ENCODE measurements at places on chromosomes 11 and 22.

- DNase-seq = no peak
These were observed 51.3 kb upstream of the CD44 start for GRCh38 chr11:35087648-35088047.

GRCh38 chr11:18495271-18495670 is 31.5 kb downstream of the TSG101 start:
- DNase-seq = no peak

GRCh38 chr22:49011769-49012648 is 815.7 kb downstream of the BRD1 start:
- peak; percentile 9 for DNase-seq

DNA sequence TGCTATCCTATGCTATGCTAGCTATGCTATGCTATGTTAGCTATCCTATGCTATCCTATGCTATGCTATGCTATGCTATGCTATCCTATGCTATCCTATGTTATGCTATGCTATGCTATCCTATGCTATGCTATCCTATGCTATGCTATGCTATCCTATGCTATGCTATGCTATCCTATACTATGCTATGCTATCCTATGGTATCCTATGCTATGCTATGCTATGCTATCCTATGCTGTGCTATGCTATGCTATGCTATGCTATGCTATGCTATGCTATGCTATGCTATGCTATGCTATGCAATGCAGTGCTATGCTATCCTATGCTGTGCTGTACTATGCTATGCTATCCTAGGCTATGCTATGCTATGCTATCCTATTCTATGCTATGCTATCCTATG is 8.6 kb upstream of the MS4A1 start:
- no peak for DNase-seq

DNA sequence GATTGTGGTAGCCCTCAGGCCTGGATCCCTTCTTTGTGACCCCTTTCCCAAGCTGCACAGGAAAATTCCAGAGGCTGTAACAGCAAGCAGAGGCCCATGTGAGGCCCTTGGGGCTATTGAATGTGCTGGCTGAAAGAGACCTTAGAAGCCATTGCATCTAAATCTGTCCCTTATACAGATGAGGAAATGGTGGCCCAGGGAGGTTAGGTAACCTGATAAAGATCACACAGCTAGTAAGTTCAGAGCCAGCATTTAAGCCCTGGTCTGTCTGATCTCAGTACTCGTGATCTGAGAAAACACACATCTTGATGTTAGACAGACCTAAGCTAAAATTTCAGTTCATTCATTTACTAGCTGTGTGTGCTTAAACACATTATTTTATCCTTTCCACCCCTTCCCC is 115.9 kb upstream of the TBCEL start:
- DNase-seq = no peak

GRCh38 chr11:70381350-70381749 is 17.0 kb upstream of the CTTN start:
- no peak for DNase-seq

GRCh38 chr11:69295995-69296889 is 2.3 kb downstream of the MYEOV start:
- no peak for DNase-seq

DNA sequence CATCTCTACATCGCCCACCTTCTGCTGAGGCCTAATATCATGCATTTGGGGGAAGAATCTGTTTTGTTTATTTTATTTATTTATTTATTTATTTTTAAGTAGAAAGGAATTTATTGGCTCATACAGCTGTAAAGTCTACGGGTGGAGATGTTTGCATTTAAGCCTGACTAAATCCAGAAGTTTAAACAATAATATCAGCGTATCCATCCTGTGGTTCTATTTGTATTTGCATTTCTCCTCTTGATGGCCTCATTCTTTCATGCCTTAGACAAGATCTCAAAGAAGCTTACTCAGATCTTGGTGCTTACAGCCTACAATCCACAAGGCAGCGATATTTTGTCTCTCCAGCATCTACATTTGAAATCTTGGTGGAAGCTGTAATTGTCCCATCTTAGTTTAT is 67.1 kb upstream of the CARD18 start:
- no peak for DNase-seq

DNA sequence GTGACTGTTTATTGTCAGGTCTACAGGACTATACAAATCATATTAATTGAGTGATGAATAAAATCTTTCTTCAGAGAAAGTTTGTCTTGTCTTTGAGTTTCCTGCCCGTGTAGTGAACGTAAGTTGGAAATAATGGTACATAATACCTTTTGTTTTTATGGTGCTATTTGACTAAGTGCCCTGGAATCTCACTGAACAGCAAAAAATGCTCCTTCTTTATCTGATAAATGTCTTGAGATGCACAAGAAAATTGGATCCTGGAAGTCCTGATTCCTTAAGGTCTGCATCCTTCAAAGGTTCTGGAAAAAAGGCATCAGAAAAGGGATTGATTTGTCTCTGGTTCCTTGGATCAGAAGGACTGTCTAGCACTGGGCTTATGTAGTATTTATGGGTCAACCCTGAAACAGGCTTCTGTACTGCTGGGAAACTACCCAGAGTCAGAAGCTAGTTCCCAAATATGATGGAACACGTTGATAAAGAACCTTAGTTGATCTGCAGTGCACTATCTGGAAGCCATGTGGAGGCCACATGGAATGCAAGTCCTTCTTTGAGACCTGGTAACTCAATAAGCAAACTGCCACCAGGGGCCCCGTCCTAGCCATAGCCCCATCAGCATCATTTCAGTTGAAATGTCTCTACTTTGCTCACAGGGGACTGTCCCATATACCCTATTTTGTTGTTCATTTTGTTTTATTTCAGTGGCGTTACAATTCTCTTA is 100.6 kb upstream of the CD44 start:
- DNase-seq = no peak

DNA sequence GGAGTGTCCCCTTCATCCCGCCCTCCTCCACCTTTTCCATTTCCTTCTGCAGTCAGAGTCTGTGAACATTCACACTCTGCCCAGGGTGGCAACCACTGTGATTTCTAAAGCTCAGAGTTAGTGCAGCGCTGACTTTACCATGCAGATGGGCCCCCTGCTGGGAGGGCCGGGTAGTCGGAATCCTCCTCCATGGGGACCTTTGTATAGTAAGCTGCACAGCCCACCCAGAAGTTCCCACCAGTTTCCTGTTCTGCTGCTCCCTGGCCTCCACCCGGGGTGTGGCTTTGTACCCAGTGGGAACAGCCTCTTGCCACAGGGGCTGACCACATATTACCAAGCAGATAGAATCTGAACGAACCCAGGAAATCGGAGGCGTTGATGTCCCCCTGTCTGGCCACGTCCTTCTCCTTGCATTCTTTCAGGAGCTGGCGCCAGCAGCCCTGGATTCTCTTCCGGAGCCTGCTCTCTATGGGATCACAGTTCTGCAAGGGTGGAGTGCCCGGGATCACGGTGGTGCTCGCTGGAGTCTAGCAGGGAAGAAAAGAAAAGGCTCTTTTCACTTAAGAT is 125.3 kb downstream of the MPPED1 start:
- peak; percentile 5 for DNase-seq

DNA sequence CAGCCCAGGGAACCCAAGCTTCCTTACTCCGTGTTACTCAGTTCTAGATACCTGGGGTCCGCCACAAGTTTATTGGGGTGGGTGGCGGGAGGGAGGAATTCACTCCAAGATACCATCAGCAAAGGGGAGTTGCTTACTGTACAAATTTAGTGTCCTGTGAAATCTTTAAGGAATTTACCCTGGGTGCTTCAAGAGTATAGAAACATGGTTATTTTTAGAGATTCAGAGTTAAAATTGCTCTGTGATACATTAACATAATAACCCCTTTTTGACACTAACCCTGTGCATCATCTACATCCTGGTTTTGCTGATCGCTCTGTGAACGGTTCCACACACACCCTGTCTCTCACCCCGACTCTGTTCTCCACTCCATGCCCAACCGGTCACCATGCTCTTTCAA is 18.9 kb upstream of the LYVE1 start:
- no peak for DNase-seq

DNA sequence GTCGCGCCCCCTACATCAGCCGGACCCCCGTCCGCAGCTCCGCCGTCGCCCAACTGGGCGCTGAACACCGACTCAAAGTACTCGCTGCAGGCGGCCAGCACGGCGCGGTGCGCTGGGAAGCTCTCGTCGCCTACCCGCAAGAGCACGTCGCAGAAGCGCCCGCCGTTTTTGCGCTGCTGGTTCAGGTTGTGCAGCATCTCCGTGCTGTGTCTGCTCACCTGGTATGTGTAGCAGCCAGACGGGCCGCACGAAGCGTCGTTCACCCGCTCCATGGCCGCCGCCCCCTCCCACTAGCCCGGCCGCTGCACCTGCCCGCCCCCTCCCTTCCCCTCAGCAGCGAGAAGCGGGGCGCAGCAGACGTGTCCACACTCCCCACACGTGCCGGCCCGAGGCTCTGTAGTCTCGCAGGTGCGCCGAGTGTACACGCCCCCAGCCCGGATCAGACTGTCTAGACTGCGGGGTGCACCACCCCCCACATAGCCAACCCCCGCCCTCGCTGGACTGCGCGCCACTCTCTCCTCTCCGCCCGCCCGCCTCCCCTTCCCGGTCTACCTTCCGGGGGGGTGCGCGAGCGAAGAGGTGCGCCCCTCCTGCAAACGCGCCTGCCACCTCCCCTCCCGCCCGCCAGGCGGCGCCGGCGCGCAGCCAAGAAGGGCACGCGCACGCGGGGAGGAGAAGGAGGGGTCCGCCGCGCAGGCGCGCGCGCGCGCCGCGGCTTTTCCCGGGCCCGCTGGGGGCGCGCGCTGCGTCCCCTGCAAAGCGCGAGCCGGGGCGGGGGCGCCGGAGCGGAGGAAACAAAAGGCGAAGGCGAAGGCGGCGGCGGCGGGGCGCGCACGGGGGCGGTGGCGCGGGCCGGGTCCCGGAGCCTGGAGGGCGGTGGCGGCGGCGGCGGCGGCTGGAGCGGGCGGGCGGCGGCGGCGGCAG is 553 bp downstream of the PATZ1 start:
- DNase-seq = peak; percentile 86

DNA sequence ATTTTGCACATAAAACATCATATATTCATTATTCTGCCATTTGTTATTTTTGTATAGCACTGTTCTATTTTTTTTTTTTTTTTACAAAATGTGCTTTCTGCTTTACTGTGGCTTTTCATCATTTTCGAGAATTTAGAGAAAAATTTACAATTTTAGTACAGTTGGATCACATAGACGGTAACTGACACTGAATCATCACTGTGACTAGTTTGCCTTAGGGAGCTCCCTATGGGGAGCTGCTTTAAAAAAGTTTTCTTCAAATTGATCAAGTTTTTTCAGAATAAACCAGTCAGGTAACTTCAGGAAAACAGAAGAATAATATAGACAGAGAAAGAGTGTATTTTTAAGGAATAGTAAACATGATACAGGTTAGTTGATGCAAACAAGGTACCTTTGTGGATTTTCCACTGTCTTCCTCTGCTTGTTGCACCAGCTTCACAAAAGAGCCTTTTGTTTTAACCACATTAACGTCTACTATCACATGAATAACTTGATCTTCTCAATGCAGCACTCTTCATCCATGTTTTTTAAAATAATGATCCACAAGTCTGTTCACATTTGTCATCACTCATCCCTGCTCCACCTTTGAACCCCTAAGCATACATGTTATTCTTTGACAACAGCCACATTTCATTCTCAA is 327.0 kb downstream of the DYNC2H1 start:
- DNase-seq = no peak

- DNase-seq = no peak
These were observed 79.1 kb downstream of the MORC2 start for GRCh38 chr22:30889268-30889995.

DNA sequence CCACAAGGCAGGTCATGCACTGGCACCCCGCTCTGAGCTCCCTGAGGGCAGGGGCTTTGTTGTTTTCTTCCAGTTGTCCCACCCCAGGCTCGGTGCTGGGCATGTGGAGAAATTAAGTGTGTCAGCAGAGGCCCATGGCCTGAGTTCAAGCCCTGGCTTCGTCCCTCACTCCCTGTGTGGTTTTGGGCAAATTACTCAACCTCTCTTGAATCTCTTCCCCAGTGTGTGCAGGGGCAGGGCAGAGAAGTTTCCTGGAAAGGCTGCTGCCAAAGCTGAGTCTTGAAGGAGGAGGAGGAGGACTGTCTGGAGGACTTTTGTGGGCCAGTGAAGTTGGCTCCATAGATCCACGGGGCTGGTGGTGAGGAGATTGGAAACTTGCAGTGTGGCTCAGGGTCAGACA is 138.1 kb upstream of the E2F8 start:
- no peak for DNase-seq

DNA sequence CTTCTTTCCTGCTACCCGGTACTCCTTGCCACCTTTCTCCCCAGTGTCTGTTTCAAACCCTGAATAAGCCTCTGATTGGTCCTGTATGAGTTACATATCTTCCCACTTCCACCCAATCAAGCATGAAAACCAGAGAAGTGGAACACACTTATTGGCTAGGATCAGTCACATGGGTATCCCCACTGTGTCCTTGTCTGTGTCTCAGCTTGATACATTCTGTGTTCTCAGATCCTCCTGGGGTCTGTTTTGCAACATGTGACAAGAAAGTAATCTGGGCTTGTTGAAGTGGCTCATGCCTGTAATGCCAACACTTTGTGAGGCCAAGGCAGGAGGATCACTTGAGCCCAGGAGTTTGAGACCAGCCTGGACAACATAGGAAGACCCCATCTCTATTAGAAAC is 23.9 kb downstream of the MCHR1 start:
- no peak for DNase-seq

DNA sequence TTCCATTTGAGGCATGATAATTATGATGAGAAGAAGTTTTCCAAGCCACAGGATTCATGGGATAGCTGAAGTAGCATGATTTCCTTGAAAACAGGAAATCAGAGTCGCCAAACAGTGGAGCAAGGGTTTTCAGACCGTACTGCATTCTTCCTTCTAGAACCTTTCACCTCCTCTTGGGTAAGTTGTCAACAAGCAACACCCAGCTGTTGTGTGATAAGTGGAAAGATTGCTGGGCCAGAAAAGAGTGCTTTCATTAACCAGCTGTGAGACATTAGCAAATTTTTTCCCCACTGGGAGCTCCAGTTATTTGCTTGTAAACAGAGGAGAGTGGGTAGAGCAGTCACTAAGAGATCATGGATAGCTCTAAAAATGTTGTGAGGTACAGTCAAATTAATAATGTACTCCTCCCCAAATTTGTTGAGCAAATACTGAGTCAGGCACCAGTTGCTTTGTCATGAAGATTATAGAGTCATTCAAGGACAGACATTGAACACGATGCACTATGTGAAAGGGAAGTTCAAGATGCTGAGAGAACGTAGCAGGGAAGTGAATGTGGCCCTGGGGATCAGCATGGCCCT is 11.7 kb upstream of the MPEG1 start:
- no peak for DNase-seq

DNA sequence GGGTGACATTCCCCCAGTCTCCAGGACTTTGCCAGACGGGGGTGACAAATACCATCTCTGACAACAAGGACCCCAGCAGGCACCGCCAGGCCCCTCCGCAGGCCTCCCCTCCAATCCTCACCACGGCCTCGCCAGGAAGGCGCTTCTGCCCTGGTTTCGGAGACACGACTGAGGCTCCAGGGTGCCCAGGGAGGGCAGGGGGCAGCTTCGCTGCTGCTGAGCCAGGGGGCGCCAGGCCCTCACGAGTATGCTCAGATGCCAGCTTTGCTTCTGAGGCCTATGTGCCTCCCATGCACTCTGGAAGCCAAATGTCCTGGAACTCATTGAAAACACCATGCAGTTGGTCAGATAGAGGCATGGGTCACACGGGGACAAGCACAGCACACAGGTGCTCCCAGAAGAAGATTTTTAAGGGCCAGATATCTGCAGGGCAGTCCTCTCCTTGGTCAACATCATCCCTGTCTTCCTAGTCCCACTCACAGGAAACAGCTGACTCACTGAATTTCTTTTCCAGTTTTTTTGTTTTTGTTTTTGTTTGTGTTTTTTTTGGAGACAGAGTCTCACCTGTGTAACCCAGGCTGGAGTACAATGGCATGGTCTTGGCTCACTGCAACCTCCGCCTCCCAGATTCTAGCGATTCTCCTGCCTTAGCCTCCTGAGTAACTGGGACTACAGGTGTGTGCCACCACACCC is 19.9 kb downstream of the BID start:
- no peak for DNase-seq

All from stimulated activated CD4-positive, alpha-beta T cell treated with anti-CD3 and anti-CD28 coated beads, Interleukin-2, amount 100 ng/mL, for 24 hours (primary cell).